ENCODE measurements at places on chromosomes 13 and 19.

- no peak for DNase-seq
Observed at GRCh38 chr13:77650409-77650808, 47.1 kb upstream of the SLAIN1 start.

GRCh38 chr19:30733826-30734550, 361.8 kb downstream of the ZNF536 start:
- DNase-seq: no peak

DNA sequence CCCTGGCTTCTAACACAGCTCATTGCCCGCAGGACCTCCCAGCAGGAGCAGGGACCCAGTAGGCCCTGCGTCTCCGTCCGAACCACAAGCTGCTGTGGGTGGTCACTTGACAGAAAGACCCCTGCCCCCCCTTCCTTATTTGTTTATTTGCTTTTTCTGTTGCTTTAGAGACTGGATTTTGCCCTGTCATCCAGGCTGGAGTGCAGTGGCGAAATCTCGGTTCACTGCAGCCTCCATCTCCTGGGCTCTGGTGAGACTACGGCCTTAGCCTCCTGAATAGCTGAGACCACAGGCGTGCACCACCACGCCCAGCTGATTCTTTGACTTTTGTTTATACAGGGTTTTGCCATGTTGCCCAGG, 7.6 kb upstream of the PTBP1 start:
- DNase-seq: no peak

GRCh38 chr13:67943116-67943515, 713.0 kb upstream of the PCDH9 start:
- no peak for DNase-seq

GRCh38 chr19:54248016-54248601, 5.5 kb upstream of the LILRA6 start:
- no peak for DNase-seq

GRCh38 chr19:38506723-38507550, 73.4 kb downstream of the RYR1 start:
- peak; percentile 17 for DNase-seq

DNA sequence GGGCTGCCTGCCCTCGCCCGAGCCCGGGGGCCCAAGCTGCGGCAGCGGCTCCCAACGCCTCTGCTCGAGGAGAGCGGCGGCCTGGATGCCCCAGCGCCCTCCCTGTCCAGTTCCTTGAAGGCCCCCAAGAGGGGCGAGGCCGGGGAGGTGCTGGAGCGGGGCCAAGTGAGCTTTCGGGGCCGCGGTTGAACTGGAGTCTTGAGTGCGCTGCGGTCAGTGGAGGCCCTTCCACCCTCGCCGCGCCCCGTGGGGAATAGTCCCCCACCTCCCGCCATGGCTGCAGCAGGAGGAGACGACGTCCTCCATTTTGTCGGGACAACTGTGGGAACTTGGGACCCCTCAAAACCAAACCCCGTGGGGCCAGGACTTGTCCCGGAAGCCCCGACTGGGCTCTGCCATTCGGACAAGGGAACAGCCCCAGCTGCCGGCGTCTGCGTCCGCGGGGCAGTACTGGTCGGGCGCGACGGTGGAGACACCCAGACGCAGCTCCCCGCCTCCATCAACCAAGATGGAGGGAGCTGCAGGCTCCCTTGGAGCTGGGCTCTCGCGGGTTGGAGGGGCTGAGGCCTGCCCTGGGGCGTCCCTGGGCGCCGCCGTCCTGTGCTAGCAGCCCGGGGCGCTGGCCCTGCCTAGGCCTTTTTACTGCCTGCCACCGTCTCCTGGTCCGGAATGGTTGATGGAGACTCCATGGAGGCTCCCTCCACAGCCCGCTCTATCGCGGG, 736 bp upstream of the ZMYM5 start:
- no peak for DNase-seq

DNA sequence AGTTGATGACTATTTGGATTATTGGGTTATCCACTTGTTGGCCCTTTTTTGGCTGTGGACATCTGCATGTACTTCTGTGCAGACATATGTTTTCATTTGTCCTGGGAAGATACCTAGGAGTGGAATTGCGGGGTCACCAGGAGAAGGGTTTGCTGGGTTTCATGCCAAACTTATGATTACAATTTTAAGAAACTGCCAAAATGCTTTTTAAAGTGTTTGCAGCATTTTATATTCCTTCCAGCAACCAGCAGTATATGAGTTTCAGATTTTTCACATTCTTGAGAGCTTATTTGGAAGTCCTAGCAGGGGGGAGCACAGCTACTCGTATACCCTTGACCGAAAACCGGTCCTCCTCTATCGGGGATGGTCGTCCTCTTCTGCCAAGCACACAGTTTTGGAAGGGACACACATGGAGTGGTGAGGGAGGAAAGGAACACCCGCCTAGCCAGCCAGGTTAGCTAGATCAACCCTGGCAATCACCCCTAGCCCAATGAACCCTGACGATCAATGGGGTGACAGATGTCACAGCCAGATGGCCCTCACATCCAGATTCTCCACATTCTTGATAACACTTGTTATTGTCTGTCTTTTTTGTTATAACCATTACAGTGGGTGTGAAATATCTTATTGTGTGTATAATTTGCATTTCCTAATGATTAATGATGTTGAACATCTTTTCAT, 26.7 kb upstream of the RNF113B start:
- no peak for DNase-seq

DNA sequence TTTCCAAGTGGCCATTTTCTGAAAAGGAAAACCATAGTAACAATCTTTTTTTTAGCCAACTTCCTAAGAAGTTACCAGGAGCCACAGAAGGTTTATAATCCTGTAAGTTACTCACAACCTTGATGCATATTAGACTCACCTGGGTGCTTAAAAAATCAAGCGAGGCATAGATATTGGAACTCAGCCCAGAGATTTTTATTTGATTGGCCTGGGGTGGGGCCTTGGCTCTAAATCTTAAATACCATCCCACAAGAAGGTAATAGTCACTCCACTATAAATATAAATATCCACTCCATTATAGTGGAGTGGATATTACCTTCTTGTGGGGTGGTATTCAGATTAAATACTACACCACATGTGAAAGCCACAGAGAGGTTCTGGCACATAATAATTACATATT, 429.6 kb downstream of the RFC3 start:
- peak; percentile 57 for DNase-seq

- DNase-seq: no peak
Observed at GRCh38 chr13:48919751-48920150, 56.0 kb upstream of the FNDC3A start.

DNA sequence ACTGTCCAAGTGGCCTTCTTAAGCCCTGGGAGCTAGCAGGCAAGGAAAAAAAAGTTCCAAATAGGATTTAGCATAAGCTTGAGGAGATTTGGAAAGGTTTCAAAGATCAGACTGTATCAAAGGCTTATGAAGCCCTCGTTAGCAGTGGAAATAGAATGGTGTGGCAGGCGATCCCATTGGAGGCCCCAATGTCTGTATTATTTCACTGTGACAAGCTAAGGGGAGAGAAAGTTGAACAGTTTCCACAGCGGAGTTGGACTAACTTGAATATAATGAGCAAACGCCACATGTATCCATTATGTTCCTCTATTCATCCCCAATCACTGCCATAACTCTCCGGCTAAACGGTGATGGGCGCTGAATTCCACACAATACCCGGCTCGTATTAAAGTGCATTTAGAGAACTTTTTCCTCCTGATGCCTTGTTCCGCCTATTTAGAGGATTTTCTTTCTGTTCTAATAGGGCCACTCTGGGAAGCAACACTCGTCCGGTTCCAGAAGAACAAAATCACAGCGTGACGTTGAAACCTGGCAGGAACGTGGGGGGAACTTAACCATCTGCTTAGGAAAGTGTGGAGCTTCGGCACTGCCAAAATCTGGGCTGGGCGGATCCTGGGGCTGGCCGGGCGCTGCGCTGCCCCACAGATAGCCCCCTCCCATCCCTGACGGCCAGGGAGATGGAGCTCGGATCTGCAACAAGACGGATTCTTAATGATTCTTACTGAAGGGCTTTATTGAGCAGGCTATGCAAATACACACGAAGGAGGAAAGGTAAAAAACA, 1.0 kb upstream of the PCDH8 start:
- no peak for DNase-seq

DNA sequence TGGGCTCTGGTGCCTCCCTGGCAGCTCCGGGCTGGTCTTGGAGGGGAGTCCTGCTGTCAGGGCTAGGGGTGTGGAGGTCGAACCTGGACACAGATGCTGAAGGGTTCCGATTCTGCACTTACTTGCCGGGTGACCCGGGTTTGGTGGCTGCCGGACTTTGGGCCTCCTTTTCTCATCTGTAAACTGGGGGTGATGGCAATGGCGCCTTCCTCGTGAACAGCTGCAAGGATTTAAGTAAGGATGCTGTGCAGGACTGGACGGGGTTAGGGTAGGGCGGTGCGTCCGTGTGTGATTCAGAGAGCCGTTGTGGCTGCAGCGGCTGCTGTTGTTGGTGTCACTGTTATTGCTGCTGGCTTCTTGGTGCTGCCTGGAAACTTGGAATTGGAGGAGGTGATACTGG, 2.4 kb downstream of the HPN start:
- DNase-seq: no peak

GRCh38 chr13:113120300-113121182, 2.1 kb upstream of the F10 start:
- DNase-seq: no peak

GRCh38 chr13:98098516-98098915, 44.4 kb upstream of the FARP1 start:
- DNase-seq: no peak

DNA sequence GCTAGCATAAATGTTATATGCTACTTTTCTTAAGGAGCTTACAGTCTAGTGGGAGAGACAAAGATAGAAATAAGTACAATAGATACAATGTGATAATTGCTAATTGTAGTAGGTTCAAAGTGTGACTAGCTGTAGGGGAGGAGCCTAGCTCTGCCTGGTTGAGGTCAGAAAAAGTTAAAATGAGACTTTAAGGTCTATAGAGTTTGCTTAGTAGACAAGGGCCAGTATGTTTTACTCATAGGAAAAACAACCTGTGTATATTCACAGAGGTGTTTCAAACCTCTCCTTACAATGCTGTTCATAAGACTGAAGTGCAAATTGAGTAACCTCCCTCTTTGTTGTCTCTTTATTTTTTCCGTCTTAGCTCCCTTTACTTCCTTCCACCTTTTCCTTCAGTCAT, 56.1 kb downstream of the PDS5B start:
- no peak for DNase-seq

DNA sequence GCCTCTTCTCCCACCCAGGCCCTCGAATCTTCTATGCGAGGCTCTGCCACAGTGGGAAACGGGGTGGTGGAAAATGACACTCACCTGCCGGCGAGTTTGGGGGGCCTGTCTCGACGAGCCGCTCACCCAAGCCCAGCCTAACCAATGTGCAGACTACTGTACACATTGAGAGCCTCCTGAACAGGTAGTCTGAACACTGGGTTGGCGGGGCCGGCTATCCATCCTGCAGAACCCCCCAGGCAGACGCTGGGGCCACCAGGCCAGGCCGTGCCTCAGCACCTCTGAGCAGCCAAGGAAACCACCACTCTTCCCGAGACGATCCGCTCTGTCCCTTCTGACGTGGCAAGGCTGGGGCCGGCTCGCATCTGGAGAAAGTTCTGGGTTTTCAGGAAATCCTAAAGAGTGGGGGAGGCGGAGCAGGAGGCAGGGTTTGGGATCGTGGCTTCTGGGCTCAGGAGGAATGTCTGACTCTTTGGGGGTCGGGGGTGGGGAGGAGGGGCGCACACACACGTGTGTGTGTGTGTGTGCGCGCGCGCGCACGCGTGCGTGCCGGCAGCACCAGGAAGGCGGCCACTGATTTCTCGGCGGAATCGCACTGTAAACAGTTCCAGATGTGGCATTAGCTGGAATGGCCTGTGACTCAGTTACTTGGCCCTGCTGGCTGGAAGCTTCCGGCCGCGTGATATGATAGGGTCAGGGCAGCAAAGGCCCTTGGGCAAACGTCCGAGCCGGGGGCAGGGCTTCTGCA, 18.5 kb downstream of the TMED1 start:
- DNase-seq: no peak

GRCh38 chr19:36417752-36418286, 625 bp downstream of the ZFP82 start:
- no peak for DNase-seq

DNA sequence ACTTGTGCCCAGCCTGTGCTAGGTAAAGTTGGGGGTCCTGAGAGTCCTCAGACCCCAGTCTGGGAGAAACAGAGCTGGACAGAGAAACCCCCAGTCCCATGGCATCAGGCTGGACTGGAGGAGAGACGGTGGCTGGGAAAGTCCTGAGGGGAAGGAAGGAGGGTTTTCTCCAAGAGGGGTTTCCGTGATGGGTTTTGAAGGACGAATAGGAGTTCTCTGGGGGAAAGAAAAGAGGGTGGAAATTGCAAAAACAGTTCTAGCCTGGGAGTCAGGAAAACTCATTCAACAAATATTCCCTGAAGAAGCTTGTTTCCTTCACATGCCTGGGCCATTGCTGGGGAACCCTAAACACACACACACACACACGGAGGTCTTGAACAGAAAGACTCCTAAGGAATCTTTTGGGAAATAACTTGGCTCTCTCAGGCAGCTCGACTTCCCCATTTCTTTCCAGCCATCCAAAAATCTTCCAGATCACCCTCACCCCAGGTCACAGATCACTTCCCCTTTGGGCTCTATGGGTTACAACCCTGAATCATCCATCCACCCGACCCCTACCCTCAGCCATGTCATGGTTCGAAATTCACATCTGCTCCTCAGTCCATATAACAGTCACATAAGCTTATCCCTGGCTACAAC, 47.5 kb downstream of the COLGALT1 start:
- no peak for DNase-seq

Data from NCI-H1105 (cell line).